Stimulated activated CD8-positive, alpha-beta memory T cell treated with anti-CD3 and anti-CD28 coated beads, Interleukin-7, amount 100 ng/mL, for 1 hour (primary cell): ENCODE measurements at places on chromosomes 2 and 18.

GRCh38 chr2:107817378-107817777, 9.3 kb upstream of the RGPD4 start:
- no peak for DNase-seq

GRCh38 chr2:9199716-9200632, 6.6 kb upstream of the ASAP2 start:
- no peak for DNase-seq

- DNase-seq = no peak
Measured at GRCh38 chr18:44047585-44047984, 633.1 kb upstream of the SETBP1 start.

DNA sequence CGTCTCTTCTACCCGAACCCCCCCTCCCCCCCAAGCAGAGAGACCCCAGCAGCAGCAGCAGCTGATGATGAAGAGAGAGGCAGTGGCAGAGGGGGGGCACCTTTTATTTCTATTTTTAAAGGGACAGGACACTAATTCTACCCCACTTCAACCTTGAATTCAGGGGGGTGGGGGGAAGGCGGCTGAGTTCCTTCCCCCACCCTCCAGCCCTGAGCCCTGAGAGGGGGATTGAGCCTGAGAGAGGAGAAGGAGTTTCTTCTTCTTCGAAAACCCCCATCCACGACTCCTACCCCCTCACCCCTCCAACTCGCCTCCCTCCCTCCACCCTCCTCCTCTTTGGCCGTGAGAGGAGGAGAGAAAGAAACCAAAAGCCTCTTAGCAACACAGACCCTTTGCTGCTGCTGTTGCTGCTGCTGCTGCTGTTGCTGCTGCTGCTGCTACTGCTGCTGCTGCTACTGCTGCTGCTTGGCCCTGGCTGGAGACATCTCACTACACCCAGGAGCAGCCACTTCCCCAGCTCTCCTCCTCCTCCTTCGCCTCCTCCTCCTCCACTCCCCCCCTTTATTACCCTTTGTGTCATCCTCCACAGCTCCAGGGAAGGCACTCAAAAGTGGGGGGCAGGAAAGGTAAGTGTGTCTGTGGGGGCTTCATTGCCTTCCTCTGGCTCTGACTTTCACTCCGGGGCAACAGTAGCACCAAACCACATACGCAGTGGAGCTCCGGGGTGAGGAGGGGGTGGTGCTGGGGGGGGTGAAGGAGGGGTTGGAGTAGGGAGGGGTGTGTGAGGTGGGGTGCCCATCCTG, at the start of gene MBD5:
MBD5 (plus strand) TSS at position 33 of the 803 bp plus-strand sequence.
- DNase-seq = peak; percentile 20

DNA sequence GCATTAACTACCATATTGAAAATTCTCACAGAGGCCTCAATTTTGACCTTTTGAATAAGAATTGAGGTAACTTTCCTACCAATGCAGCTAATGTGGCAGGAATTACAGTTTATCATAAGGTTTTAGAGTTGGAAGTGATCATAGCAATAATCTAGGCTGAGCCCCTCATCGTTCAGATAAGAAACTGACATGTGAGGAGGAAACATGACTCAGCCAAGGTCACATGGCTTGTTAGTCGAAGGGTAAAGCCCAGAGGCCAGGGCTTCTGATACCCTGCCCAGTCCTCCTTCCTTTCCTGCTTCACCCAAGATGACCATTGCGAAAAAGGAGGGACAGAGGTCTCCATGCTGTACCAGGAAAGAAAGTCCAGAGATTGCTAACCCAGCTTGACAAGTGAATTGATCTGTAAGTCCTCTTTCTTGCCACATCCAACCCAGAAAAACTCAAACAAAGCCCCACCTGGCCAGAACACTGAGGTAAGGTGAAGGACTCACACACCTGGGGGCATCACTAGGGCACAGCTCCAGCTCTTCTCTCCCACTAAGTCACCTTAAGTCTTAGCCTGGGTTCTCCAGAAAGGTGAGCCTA, 174.8 kb downstream of the EN1 start:
- no peak for DNase-seq

DNA sequence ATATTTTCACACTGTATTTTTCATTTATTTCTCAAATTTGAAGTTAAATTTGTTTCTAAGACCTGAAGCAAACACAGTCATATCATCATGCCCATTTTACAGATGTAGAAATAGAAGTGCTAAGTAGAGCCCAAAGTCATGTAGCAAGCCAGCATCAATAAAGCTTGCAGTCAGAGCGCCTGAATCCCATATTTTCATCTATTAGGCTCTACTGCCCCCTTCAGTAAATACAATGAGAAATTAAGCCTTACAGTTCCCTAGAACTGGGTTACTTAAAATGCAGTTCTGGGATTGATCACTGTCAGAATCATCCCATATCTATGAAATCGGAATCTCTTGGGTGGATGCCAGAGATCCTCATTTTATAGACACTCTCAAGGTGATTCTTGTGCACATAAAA, 419.9 kb downstream of the TGIF1 start:
- no peak for DNase-seq

GRCh38 chr2:37243435-37243834, 12.0 kb downstream of the NDUFAF7 start:
- DNase-seq = no peak

DNA sequence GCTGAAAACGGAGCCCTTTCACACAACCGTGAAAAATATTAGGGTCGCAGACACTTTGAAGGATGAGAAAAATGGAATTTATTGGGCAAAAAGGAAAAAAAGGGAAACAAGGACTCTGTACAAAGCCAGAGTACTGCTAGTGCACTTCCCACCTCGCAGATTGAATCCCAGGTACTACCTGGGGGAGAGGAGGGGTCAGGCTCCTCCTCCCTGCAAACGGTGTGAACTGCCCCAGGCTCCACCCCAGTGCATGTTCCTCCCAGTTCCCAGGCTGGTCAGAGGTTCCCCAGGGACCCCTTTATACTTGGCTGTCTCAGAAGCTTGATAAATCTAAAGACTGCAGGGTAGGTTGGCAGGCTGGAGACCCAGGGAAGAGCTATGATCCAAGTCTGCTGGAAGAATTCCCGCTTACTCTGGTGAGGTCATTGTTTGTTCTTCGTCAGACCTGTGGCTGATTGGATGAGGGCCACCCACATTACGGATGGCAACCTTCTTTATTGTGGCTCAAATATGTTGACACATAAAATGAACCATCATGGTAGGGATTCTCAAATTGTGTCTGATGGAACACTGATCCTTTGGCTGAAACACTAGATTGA, 290.4 kb upstream of the POU3F3 start:
- DNase-seq = no peak

DNA sequence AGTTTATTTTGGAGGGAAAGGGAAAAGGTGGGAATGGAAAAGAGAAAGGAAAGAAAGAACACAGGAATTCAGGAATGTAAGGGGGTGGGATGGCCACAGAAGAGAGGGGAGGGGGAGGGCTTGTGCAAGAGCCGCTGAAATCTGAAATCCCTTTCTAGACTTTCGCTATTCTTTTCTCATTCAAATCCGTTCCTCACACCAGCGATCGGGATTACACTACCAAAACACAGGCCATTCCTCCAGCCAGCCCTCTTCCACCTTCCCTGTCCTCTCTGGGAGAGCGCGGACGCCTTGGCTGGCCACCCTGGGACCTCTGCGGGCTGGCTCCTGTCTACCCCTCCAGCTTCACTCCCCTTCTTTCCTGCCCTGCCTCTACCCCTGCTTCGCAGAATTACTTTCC, 102.3 kb downstream of the CDCA7 start:
- DNase-seq = no peak

DNA sequence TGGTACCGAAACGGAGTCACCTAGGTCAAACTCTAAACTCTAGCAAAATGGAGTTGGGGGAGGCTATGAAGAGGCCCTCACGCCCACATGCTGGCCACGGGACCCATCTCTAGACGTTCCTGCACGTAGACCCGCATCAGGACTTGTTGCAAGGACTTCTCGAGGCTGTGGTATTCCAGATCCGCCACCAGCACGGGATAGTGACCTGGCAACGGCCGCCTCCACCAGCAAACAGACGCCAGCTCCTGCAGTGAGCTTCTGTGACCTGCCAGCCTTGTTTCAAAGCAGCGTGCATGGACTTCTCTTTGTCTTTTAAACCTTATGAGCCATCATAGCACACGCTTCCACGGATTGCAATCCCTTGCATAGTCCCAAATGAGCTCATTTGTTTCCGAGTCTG, 40.3 kb upstream of the RALBP1 start:
- no peak for DNase-seq

DNA sequence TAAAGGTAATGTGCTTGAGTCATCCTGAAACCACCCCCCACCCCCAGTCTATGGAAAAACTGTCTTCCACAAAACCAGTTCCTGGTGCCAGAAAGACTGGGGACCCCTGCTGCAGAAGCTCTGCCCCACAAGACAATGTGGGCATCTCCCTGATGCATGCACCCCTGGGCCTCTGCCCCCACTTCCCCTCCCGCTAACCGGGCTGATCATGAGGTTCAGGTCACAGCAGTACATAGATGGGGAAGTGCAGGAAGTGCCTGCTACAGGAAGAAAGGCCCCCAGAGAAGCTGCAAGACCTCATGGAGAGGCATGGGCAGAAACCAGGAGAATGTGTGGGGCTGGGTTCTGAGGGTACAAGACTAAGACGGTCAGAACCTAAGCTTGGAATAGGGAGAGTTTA, 243.4 kb upstream of the ID2 start:
- no peak for DNase-seq

DNA sequence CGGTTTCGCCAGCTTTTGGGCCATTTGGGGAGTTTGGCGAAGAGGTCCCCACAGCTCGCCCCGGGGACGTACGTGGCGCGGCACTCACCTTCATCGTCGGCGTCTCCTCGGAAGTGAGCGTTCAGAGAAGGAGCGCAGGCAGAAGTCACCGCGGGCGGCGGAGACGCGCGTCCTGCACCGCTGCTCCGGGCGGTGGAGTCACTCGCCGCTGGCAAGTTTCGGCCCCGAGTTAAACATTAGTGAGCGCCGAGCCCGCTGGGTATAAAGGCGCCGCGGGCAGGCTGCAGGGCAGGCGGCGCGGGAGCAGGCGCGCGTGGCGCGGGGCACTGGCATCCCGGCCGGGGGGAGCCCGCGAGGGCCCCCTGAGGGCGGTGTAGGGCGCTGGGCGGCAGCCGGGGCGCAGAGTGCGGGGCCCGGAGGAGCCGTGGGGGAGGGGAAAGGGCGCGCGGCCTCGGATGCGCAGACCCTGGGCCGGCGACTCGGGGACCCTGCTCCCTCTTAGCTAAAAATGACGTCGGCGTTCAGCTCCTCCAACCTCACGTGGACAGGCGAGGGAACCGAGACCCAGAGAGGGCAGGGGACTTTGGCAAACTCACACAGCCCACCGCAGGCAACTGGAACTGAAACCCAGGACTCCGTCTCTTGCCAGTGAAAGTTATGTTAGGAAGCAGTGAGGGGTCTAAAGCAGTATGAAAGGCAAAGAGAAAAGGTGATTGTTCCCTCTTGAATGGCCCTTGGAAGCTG, at the start of gene DPP4:
DPP4 (minus strand) TSS at position 328 of the 744 bp plus-strand sequence; CDS start at position 94, 234 bp downstream.
- DNase-seq = peak; percentile 19
